Stimulated activated naive CD4-positive, alpha-beta T cell (primary cell): ENCODE measurements at places on chromosomes 3 and 15.

DNA sequence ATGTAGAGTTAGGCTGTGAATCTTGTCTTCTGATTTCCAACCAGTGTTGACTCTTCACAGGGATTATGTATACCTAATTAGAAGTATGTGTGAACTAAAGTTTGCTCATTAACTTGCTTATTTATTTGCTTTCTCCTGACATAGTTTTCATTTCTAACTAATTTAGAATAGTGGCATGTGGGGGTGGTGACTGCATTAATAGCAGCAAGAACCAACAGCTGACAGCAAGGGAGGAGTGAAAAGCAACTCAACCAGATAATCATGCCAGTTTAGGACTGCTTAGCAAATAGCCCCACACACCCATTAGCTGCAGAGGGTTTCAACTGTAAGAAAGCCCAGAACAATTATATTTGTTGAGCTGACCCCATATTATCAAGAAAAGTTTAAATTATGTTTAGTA lies 3.8 kb downstream of the ST3GAL6 start:
- no peak for DNase-seq

DNA sequence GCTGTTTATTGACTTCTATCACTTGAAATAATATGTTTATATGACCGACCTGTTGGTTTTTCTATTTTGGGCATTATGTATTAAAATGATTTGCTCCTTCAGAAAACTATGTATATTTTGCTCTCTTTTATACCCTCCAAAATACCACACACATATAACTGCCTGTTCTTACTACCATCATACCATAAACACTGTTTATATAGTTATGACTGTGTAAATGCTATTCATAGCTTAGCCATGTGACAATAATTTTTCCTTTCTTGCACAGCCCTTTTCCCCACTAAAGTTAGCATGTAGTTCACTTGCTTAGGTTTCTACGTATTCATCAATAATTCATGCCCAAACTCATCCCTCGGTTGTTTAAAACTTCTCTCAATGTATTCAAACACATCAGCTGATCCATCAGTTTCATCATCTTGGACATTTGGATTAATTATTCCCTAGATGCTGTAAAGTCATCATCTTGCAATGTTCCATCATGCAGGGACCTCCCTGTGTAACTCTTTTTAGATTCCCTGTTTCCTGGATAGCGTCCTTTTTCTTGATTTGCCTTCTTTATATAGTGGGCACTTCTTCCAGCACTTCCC lies 8.2 kb upstream of the RYK start:
- DNase-seq: no peak

DNA sequence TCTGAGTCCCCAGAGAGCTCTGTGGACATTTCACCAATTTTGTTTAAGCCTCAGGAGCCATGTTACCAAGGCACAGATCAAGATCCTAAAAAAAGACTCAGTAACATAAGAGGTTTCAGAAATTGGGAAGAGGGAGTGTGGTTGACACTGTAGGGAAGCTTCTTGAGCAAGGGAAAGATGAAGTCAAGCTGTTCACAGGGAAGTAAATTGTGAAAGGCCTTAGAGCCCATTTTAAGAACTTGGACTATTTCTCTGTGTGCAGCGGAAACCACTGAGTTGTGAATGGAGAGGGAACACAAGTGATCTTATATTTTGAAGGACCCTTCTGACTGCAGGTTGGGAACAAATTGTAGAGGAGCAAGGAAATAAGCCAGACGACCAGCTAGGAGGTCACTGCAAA lies 18.7 kb downstream of the BCL2A1 start:
- no peak for DNase-seq

- DNase-seq: no peak
Measured at GRCh38 chr15:89629829-89630228, 25.4 kb downstream of the KIF7 start.

DNA sequence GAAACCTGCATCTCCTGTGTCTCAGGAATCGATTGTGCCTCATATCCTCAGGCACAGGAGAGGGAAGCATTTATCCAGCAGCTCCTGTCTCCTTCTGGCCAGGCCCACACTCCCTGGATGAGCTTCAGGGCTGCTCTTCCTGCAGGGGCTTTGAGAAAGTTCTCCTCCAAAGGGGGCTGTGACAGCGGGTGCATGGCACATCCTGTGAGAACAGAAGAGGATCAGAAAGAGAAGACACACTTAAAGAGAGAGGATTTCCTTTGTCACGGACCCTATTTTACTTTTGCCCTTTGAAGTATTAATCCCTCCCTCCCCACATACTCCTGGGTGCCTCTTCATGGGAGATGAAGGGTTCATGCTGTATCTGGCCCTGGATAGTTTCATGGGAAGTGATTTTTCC lies 46.0 kb downstream of the MFSD1 start:
- no peak for DNase-seq

- DNase-seq: no peak
Measured at GRCh38 chr3:66396161-66396760, 104.6 kb downstream of the LRIG1 start.

GRCh38 chr15:52104532-52105004 lies 8.0 kb downstream of the BCL2L10 start:
- no peak for DNase-seq

DNA sequence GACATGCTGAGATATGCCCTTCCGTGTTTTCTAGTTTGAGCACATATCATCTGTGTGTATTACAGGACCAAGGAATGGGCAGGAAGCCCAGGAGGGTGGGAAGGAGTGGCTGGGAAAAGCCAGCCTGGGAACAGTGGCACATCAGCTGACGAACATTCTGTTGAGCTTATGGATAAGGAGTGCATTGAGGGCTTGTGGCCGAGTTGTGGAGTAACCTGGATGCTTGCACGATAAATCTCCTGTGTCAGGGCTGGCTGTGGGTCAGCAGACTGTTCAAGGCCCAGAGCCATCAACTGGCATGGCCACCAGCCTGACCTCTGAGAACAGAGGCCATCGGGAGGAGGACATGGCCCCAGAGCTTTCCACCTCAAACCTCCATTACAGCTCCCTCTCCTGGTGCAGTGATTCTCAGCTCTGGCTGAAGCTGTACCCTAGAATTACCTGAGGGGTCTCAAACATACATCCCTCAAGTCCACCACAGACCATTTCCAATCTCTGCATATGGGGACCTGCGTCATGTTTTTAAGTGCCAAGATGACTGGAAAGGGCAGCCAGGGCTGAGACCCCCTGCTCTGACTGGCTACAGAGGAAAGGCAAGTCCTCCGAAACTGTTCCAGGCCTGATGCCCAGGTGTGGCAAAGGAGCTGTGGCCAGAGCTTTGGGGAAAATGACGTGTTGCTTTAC lies 4.8 kb upstream of the VILL start:
- no peak for DNase-seq

DNA sequence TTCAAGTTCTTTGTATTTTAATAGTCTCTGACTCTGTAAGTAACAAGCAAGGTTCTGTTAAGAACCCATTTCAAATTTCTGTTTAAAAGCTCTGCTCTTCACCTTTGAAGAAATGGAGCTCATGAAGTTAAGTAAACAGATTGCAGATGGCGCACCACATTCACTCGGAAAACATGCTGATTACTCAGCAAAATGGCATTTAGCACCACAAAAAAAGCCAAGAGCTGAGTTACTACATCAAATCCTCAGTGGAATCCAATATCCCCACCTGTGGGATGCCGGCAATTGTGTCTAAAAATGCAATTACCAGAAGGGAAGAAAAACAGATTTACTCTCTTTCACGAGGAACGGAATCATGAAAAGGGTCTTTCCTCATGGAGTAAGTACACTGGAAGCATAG lies 758.0 kb downstream of the NTRK3 start:
- DNase-seq: no peak

GRCh38 chr3:157857440-157857839 lies 248.8 kb downstream of the SHOX2 start:
- DNase-seq: no peak

DNA sequence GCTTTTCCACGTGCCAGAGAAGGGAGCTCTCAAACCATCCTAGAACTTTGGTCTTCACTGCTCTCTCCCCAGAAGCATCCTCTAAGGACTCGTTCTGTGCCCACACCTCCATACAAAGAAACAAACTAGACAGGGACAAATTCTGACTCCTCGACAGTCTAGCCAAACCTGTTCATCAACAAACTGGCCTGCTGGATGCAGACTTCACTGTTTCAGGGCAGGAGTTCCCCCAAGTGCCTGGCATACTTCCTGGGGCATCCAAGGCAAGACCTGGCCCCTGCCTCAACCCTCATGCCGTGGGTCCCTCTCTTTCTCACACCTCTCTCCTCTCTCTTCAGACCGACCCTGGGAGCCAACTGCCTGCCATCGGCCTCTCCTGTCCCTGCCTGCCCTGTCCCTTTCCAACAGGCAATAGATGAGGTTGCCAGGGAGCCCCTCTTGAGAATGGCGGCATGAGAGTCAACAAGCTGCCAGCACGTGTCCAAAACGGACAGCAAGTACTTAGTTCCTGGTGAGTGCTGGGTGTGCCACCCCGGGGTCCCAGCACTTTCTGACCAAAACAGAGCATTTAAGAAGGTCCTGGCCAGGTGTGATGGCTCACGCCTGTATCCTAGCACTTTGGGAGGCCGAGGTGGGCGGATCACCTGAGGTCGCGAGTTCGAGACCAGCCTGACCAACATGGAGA lies 79.1 kb upstream of the HES1 start:
- DNase-seq: no peak

GRCh38 chr3:120331076-120331475 lies 18.1 kb downstream of the LRRC58 start:
- no peak for DNase-seq

DNA sequence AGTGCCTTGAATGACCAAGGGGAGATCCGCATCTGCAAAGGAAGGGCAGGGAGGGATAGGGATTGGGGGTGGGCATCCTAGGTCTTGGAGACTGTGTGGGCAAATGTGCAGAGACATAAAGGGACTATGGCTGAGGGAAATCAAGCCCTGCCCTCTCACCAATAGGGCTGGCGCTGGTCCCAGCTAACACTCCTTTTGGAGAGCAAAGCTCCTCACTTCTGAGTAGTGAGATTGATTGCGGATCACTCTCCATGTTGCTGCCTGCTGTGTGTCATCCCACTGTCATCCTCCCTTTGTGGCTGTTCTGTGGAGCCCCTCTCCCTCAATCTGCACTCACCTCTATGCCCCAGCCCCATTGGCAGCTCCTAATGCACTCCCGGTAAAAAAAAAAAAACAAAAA lies 2.2 kb upstream of the CELSR3 start:
- no peak for DNase-seq

GRCh38 chr3:6438031-6438430 lies 422.9 kb upstream of the GRM7 start:
- no peak for DNase-seq

GRCh38 chr15:63990454-63990853 lies 55.8 kb downstream of the DAPK2 start:
- DNase-seq: no peak

- DNase-seq: no peak
Measured at GRCh38 chr15:61227950-61228936, 859 bp downstream of the RORA start.

GRCh38 chr15:100520132-100520921 lies 8.4 kb downstream of the CERS3 start:
- DNase-seq: no peak

GRCh38 chr3:73270839-73271483 lies 209.5 kb downstream of the EBLN2 start:
- no peak for DNase-seq
